Frontal cortex (tissue), 4 donors: ENCODE measurements at places on chromosomes 1 and 21. TPM values are rescaled to one million over a fixed set of nuclear protein-coding genes. Genes with fewer than 3 reads are reported as not detected.

- DNase-seq, result peak; percentile 28
These were observed 32.3 kb downstream of the RCAN1 start for GRCh38 chr21:34582506-34583150.

DNA sequence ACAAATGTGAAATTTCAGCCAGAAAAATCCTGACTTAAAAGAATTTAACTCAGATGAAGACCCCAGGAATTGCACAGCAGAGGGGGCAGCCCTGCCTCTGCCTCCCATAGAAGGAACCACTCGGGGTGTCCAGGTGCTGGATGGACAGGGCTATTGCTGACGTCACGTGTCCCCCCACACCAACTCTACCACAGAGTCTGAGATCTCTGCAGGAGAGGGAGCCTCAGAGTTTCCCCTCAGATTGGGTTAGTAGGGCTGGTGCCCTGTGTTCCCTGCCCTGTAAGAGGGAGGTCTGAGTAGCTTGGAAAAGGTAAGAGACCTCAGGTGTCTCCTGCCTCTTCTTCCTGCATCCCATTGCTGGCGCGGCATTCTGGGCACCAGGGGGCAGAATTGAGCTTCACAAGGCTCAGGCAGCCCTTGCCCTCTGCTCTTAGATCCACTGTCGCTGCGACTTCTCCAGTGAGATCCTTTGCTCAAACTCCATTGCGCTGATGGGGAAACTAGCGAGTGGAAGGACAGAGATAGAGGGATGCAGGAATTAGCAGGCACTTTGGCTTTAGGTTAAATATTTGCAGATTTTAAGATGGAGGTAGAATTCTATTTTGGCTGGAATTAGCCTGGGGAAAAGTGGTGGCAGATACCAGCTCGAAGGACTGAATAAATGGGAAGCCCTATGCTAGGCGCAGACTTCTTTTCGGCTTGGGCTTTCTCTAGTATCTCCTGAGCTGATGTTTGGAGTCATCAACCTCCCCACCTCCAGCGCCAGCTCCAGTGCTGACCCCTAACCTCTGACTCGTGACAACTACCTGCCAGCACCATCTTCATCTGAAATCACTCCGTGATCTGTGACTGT lies 42.8 kb upstream of the DMBX1 start:
- peak; percentile 72 for DNase-seq

DNA sequence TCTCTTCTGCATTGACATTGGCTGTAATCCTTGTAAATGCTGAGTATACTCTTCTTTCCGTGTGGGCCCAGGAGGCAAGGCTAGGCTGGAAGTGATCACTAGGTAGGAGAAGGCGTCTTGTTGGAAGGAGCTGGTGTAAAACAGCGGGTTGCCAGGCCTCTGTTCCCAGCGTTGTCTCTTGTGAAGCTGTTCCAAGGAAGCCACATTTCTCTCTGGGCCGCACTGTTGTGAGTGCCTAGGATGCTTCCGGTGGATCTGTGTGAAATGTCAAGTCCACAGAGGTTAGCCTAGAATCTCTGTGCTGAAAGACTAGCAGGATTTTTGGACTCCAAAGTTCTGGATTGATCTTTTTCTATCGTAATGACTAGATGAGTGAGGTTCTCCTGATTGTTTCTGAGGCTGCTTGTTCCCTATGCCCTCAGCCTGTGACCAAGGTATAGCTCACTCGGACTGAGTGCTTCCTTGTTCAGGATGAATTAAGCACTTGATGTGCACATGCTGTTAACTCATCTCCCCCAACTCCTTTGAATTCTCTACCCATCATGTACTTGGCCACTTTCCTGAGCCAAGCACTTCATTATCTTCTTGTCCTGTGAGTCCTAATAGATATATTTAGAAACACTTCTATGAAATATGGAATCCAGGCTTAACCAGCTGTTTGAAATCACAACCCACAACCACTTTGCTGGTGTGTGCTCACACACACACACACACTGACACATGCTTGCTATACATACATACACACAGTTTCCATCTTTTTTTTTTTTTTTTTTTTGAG lies 63.3 kb downstream of the PBX1 start:
- no peak for DNase-seq

- DNase-seq, result no peak
These were observed 12.4 kb upstream of the SHISA4 start for GRCh38 chr1:201876148-201876818.

DNA sequence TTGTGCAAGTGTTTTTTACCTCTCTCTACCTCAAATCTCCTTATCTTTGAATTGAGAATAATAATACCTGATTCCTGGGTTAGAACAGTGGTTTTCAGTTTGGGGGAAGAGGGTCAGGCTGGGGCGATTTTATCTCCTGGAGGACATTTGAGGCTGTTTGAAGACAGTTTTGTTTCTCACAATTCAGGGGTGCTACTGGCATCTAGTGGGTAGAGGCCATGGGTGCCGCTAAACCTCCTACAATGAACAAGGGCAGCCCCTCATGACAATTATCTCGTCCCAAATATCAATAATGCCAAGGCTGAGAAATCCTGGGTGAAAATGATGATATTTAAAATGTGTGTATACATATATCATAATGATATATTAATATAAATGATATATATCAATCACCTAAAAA lies 139.1 kb upstream of the USH2A start:
- DNase-seq, result no peak

GRCh38 chr1:101004670-101005069 lies 20.9 kb downstream of the DPH5 start:
- DNase-seq, result no peak

- no peak for DNase-seq
These were observed 26.1 kb downstream of the VPS13D start for GRCh38 chr1:12255913-12256312.

DNA sequence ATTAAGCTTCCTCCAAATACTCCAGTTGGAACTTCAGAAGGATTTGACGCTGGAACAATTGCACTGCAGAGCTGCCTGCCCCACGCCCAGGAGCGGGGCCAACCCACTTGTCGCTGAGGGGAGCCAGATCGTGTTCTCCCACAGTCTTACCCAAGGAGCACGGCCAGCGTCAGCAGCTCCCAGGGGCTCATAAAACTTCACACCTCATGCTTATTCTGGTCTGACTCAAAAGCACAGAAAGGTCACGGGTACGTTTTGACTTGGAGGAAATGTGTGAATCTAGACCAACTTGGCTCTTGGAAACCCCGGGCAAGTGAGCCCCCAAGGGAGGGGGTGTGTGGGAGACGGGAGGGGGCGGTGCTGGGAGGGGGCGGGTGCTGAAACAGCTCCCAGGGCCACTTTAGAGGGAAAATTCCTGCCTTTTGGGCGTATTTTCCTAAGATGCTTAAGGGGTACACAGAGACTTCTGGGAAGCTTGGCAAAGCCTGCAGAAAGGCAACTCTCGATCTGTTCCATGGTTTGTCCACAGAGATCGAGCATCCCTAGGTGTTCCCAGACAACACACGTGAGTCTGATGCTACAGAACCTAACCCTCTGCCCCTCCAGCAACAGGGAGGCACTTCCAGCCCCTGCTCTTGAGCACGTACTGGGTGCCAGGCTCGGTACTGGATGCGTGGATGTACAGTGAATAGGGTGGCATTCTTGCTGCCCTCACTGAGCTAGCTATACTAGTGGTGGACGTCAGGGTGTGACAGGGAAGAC lies 98.9 kb downstream of the DHRS3 start:
- peak; percentile 59 for DNase-seq

DNA sequence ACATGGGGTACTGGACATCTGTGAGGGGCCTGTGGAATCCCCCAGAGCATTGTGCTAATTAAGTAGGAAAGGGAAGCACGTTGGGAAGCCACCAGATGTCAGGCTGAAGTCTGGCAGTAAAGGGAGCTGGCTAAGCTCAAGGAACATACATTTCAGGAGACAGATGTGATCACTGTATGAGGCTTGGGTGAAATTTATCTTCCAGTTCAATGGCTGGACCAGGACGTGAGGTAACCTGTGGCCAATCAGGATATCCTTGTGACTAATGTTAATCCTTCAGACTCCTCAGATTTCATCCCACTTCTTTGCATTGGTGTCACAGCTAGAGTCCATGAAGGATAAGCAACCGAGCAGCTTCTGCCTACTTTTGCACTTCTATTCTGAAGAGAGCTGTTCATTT lies 110.2 kb upstream of the APP start:
- DNase-seq, result no peak

GRCh38 chr1:37570528-37571334 lies 14.0 kb downstream of the DNALI1 start:
- DNase-seq, result no peak

DNA sequence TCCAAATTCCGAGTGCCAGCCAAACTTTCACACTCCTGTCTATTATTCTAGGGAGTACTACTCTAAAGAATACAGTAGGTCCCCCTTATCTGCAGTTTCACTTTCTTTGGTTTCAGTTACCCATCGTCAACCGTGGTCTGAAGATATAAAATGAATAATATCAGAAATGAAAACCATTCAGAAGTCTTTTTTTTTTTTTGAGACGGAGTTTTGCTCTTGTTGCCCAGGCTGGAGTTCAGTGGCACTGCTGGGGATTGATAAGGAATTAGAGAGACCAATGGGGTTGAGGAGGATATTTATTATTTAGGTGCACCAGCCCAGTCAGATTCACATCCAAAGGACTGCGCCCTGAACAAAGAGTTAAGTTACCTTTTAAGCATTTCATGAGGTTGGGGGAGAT lies 52.9 kb upstream of the SRSF10 start:
- no peak for DNase-seq

- DNase-seq, result no peak
These were observed 253.8 kb upstream of the HOOK1 start for GRCh38 chr1:59560807-59561450.

DNA sequence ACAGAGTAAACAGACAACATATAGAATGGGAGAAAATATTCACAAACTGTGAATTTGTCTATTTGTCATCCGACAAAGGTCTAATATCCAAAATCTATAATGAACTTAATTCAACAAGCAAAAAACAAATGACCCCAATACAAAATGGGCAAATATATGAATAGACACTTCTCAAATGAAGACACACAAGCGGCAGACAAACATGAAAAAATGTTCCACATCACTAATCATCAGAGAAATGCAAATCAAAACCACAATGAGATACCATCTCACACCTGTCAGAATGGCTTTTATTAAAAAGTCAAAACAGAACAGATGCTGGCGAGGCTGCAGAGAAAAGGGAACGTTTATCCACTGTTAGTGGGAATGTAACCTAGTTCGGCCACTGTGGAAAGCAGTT lies 72.7 kb downstream of the SMYD3 start:
- no peak for DNase-seq

- DNase-seq, result no peak
These were observed 21.4 kb downstream of the COL6A1 start for GRCh38 chr21:46002841-46003574.

DNA sequence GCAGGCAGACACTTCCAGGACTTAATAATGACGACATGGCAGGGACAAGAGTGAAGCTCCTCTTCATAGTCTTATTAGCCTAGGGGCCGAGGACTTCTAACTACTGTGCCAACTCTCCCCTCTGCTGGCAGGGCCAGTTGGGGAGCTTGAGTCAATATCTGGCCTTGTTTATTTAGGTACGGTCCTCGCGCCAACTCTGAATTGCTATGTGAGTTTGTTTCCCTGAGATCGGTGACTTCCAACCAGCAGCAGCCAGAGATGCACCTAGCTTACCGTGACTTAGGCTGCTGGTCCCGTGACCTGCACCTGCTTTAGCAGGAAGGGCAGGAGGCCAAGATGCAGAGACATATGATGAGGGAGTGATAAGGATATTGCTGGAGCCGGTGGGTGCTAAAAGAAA lies 451.1 kb downstream of the PCP4 start:
- DNase-seq, result no peak

DNA sequence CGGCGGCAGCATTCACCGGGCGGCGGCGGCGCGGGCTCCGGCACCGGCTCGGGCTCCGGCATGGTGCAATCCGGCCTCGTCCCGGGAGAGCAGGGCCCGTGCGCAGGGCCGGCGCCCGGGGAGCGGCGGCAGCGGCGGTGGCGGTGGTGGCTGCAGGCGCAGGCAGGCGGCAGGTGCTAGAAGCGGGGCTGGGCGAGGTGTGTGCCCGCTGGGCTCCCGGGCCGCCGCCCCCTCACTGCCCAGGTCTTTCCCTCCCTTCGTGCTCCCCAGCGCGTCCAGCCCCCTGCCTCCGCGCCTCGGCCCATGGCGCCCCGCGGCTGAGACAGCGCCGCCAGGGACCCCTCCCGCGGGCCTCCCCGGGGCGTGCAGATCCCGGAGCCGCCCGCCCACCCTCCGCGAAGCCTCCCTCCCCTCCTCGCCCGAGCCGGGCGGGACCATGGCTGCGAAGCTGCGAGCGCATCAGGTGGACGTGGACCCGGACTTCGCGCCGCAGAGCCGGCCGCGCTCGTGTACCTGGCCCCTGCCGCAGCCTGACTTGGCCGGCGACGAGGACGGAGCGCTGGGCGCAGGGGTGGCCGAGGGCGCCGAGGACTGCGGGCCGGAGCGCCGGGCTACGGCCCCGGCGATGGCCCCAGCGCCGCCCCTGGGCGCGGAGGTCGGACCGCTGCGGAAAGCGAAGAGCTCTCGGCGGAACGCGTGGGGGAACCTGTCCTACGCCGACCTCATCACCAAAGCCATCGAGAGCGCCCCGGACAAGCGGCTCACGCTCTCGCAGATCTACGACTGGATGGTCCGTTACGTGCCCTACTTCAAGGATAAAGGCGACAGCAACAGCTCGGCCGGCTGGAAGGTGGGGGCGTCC lies 492 bp downstream of the FOXO6 start:
- peak; percentile 43 for DNase-seq

DNA sequence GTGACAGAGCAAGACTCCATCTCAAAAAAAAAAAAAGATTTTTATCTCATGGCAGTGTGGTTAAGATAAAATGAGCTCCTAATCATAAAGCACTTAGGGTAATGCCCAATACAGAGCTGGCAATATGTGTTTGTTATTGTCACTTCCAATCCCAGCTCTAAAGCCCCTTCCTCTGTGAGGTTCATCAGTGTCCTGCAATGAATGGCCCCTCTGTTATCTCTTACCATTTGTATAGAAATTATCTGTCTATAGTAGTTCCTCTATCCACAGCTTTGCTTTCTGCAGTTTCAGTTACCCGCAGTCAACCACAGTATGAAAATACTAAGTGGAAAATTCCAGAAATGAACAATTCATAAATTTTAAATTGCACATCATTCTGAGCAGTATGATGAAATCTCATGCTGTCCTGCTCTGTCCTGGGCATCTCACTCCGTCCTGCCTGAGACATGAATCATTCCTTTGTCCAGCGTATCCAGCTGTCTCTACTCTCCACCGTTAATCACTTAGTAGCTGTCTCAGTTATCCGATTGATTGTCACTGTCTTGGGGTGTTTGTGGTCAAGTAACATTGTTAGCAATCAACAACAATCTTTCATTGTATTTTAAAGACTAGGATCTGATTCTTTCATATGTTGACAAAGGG lies 50.2 kb upstream of the DNAH14 start:
- no peak for DNase-seq

DNA sequence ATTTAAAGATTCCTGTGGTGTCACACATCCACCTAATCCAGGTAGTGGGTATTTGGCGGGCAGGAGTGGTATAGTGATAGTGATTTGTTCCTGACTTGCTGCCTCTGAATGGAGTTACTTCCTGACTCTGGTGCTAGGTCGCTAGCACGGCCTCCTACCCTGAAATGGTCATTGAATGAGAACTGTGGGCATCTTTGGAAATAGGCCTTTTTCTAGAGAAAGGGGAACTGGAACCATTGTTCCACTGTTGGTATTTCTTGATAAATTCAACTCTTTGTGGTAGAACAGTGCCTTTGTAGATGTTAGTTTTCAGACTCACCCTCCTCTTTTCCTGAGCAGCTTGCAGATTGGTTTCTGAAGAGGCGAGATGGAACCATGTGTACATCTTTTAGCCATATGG lies 1.5 kb downstream of the QSOX1 start:
- no peak for DNase-seq

Gene EFNA1
- 4.1 TPM for total RNA-seq

Gene MYOG
- under 0.01 TPM for total RNA-seq

Gene MEGF6
- total RNA-seq, result 5.3 TPM

Gene IARS2
- total RNA-seq, result 76.6 TPM

Gene APCS
- not detected for total RNA-seq

Gene KRTAP10-4
- total RNA-seq, result not detected

Gene HCRTR1
- 1.6 TPM for total RNA-seq
